ENCODE measurements at places on chromosomes 12 and 14.

GRCh38 chr14:99261912-99262787 lies 9.8 kb downstream of the BCL11B start:
- no peak for DNase-seq

- no peak for DNase-seq
These were observed 32.4 kb downstream of the TTC8 start for GRCh38 chr14:88856786-88857366.

- DNase-seq: no peak
These were observed 111.5 kb downstream of the PRMT8 start for GRCh38 chr12:3602488-3602887.

- DNase-seq: peak; percentile 79
These were observed 3.3 kb downstream of the FAR2 start for GRCh38 chr12:29152223-29152868.

- no peak for DNase-seq
These were observed 38.4 kb downstream of the WASHC3 start for GRCh38 chr12:102023343-102023930.

GRCh38 chr12:31835276-31835882 lies 106.6 kb upstream of the AMN1 start:
- DNase-seq: no peak

DNA sequence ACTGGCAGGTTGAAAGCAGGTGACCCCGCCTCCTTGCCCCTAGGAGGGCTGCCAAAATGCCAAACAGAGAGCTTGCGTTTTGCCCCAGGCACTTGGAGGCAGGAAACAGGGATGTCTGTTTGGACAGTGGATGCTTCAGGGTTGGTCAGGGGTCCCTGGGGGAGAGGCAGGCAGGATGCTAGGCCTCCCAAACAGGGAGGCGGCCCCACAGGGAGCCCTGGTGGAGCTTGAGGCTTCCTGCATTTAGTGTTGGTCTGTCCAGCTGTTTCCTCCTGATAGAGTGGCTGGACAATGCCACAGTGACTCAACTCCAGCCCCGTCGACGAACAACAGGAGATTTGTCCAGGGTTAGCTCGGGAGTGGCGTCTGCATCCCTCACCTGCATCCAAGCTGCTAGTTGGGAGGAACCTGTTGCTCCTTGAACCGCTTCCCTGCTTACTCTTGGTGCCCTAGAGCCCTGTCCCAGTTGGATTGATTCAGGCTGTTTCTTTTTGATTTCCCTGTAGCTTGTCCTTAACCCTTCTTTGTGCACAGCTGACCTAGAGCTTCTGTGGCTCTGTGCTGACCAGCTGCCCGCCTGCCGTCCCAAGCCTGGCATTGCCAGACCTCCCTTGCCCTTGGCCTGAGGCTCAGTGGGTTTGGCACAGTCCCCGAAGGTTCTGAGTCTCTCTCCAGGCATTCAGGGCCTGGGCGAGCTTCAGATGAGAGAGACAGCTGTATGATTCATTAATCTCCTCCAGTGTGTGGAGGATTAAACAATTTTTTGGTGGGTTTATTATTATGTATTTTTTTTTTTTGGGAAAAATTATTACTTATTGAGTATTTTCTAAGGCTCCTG lies 45.9 kb downstream of the TSPAN9 start:
- DNase-seq: no peak

DNA sequence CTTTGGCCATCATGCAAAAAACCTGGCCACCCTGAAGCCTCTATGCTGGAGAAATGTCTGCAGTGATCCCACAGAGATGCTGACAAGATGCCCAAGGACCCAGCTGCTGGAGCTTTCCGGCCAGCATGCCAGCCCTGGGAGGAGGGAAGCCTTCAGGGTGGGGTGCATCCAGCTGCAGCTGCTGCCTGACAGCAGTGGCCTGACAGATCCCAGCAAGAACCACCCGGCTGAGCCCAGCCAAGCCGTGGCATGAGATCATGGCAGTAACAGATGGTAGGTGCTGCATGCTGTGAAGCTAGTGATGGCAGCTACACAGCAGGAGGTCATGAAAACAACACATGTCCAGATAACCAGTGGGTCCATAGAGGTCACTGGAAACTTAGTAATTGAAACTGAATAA lies 13.8 kb downstream of the CLBA1 start:
- no peak for DNase-seq
